ENCODE measurements at places on chromosomes 6 and 20. TPM values are rescaled to one million over a fixed set of nuclear protein-coding genes. Genes with fewer than 3 reads are reported as not detected.

DNA sequence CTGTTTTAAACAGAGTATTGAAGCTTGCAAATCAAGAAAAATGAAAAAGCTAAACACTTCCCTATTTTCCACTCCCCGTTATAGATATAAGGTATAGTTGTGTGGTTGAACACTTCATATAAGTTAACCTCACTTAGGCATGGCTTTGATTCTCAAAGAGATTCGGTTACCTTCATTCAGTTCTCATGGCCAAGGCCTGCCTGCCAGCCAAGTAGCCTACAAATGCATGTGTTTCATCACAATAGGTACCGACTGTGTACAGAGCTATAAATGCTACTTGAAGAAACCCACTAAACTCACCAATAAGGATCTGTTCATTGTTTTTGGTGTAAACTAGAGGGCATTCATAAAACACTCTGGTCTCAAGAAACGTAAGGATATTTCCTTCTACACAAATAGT is 27.8 kb downstream of the PM20D2 start:
- DNase-seq, result no peak

DNA sequence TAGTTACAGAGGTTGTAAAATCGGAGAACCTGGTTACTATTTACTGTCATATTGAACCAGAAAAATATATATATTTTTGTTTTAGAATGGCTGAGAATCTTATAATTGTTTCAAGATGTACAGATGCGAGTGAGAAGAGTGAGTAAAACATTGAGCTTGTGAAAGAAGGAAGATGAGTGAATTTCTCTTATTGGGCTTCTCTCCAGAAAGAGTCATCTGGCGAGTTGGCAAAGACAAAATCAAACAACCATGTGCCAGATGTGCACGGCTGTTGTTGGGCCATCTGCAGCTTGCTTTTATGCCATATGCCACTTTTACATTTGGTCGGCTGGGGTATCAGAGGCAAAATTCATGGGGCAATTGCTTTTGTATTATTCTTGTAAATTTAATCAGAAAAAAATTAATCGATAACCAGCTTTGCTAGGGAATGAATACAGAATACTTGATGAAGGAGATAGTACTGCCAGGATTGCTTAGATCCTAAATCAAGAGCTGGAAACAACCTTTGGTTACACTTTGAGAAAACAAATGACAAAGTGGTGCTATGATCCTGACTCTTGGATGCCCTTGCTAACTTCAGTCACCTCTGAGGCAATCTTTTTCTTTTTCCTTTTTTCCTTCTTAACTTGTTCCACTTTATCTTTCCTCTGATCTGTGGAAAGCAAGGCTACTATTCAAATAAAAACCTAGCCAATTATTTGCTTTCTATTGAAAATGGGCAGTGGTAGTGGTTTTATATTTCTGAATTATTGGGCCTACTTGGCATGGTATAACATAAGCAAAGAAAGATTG is 97.1 kb upstream of the GRIK2 start:
- DNase-seq, result peak; percentile 53

DNA sequence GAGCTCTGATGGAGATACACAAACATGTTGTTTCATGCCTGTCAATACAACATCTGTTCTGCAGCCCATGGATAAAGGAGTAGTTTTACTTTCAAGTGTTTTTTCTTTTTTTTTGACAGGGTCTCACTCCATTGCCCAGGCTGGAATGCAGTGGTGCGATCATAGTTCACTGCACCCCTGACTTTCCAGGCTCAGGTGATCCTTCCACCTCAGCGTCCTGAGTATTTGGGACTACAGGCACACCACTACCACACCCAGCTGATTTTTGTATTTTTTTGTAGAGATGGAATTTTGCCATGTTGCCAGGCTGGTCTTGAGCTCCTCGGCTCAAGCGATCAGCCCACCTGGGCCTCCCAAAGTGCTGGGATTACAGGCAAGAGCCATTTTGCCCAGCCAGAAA is 97.0 kb downstream of the SMAP1 start:
- DNase-seq, result no peak

DNA sequence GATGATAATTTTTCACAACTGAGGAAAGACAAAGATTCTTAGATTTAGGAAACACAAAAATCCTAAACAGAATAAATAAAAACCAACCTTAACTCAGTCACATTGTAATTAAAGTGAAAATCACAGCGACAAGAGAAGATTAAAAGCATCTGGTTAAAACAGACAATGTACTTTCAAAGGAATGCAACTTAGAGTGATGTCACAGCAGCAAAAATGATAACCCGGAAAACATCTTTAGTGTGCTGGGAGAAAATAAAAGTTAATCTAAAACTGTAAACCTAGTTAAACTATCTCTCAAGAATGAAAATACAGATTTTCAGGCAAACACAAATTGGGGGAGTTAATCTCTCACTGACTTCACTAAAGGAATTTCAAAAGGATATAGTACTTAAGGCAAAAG is 76.8 kb upstream of the OGFRL1 start:
- DNase-seq, result peak; percentile 68

DNA sequence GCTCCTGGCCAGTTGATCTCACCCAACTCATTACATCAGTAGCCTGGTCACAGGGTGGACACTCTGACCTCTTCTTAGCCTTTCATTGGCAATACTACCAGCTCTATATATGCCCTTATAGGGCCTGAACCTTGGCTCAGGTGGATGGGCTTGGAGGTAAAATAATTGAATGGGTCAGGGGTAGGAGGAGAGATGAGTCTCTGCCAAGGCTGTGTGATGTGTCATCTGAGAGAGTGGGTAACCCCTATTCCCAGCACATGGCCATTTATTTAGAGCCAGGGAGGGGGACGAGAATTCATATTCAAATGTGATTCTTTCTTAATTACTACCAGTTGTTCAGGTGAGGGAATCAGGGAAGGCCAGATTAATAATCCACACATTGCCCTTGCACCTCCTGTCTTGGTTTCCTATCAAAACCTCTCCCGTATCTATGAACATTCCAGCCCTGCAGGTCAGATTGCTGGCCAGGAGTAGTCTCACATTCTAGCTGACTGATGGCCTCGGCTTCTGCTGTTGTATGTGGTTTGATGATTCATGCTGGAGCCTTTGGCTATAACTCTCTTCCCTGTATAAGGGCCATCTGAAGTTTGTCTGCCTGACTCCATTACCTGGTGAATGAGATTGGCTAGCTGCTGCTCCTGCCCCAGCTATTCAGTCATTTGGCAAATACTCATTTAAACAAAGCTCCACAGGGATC is 13.4 kb downstream of the C20orf173 start:
- peak; percentile 70 for DNase-seq

DNA sequence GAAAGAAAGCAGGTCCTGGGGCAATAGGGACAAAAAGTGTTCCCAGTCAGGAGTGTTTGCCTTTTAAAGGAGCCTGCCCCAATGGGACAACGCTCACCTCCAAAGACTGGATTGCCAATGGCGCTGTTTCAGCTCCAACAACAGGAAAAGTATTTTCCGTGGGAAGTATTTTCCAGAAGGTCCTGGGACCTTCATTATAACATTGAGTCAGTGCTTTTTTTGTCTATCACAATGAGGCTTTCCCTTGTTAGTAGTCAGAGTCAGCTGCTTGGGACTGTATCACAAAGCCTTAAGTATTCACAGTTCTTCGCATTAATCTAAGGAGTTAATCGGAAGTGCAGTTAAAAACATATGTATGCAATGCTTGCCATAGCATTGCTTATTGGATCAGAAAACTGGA is 17.3 kb downstream of the TRAF3IP2 start:
- no peak for DNase-seq

- DNase-seq, result peak; percentile 84
Measured at GRCh38 chr6:31737991-31738979, 1.5 kb upstream of the MSH5 start.

- DNase-seq, result peak; percentile 2
Measured at GRCh38 chr20:56032251-56032650, 26.9 kb upstream of the CBLN4 start.

DNA sequence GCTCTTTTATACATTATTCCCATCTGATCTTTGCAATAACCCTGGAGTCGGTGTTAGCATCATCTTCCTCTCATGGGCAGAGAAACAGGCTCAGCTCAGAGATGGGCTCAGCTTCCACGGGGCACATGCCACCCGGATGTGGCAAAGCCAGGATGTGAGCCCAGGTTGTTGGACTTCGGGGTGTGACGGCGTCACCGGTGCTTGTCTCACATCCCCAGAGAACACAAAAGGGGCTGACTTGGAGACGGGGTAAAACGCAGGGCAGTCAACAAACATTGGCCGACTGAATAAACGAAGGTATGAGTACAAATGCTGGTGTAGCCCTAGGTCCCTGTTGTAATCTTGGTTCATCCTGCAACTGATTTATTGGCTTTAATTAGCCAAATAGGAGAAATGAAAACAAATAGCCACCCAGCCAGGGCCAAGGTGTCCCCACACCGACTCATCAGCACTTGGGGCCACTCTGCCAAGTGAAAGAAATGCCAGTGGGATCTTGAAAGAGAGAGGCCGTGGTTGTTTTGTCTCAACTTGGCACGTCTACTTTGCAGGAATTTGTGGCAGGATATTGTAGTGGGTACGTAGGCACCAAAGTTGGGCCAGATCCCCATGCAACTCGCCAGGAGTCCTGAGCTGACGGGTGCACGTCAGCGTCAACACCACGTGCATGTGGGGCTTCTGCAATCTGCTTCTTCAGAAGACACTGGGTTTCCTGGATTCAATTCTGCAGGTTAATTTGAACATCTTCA is 42.8 kb downstream of the APCDD1L start:
- DNase-seq, result no peak

GRCh38 chr20:23123886-23124285 is 37.8 kb upstream of the CD93 start:
- no peak for DNase-seq

- DNase-seq, result no peak
Measured at GRCh38 chr20:35643045-35643444, 21.7 kb downstream of the CPNE1 start.

DNA sequence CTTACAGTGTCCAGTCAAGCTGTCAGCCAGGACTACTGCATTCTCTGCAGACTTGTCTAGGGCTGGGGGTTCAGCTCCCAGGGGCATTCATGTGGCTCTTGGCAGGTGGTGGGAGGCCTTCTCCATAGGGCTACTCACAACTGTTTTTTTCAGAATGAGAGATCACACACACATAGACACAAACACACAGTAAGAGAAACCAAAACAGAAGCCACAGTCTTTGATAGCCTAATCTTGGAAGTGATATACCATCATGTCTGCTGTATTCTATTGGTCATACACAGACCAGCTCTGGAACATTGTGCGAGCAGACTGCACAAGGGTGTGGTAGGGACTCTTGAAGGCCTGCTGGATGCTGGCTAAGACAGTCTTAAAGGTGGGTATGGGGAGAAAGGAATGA is 13.5 kb downstream of the TMEM170B start:
- no peak for DNase-seq

MEI4 gene
- not detected for total RNA-seq

SAPCD1 gene
- total RNA-seq, result 1.3 TPM

ELOVL2 gene
- 1.6 TPM for total RNA-seq

TTK gene
- total RNA-seq, result 27.6 TPM

CPXM1 gene
- total RNA-seq, result 10.8 TPM

Data from fibroblast of villous mesenchyme (primary cell).